ENCODE measurements at places on chromosomes 1 and 21.

DNA sequence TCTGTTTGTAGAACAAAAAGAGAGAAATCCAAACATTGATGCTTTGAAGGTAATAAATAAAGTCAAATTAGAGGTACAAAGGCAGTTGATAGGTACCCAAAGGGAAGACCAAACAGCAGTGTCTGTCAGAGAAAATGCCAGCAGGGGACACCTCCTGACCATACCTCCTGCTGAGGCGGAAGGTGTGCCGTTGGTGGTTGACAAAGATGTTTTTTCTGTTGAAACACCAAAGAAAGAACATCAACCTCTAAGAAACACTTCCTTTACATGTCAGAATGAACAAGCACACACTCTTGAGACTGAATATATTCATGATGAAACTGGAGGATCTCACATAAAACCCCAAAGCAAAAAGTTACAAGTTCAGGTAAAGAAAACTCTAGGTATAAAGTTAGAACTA lies 128.3 kb downstream of the MACF1 start:
- DNase-seq: no peak

DNA sequence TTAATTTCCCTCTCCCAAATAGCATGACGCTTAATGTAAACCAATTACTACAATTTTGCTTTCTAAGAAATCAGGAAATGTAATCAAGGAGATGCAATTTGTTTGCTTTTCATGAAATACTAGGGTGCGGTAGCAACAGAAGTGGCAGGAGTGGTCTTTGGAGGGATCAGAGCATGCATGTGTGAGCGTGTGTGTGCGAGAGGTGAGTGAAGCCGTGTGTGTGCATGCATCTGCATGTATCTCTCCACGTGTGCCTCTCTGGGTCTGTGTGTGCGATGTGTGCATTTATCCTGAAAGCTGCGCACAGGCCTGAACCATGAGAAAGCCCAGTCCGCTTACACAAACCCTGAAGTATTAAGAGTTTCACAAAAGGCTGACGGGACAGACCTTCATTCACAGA lies 249.8 kb upstream of the C1orf174 start:
- no peak for DNase-seq

DNA sequence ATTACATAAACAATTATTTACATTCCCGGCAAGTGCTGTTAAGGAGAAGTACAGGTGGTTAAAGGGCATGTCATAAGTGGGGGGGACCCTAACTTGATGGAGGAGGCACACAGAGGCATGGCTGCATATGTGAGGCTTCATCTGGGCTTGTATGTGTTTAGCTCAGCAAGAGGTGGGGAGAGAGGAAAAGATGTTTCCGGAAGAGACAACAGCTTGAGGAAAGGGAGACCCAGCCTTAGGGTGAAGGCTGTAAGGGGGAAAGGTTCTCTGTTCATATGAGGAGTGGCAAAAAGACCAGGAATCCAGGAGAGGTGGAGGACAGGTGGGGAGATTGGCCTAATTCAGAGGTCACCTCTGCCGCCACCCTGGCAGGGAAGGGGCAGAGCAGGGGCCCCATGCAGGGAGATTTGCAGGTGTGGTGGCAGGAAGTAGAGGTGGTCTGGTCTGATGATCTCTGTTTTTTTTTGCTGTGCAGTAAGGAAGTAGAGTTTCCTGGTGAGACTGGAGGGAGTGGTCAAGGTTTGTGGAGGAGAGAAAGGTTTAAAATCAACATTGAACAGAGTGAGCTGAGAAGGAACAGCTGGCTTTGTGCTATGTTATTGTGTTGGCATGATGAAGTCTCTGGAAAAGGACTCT lies 9.0 kb downstream of the TRAF5 start:
- DNase-seq: no peak

DNA sequence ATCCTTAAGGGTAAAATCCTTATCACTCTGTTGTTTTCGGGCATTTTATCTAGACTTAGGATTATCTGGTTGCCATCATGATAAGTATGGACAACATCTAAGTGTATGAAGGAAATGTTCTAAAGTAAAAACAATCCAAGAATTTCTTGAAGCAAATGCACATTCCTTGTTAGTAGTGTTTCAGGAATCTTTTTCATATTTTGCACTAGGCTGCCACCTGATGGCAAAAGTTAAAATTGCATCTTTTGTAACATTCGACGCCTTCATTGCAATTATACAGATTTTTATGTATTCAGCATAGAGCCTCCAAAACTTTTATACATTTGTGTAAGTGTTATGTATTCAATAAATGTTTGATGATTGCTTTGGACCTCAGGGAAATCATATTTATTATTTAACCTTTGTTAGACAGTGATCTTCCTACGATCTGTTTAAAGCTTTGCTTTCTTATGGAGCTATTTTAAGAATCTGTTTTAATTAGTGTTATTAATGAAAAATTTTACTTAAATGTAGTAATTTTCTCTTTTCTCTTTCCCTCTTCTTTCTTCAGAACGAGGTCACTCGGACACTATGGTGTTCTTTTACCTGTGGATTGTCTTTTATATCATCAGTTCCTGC lies 49.4 kb upstream of the KIAA1614 start:
- DNase-seq: peak; percentile 32

GRCh38 chr1:152386940-152387339 lies 27.1 kb downstream of the CRNN start:
- no peak for DNase-seq

GRCh38 chr1:10648689-10649516 lies 147.5 kb downstream of the CASZ1 start:
- no peak for DNase-seq

- DNase-seq: no peak
These were observed 810 bp upstream of the HLX start for GRCh38 chr1:220878191-220879075.

- no peak for DNase-seq
These were observed 108.6 kb downstream of the PBX1 start for GRCh38 chr1:164667600-164667999.
